Activated T-helper 2 cell treated with anti-CD3 and anti-CD28 coated beads, Interferon-gamma antibody, Interleukin-2, Interleukin-4, amounts not matched to agents 10 μg/mL and 5 μg/mL and 100 μg/mL, durations not matched to agents 14 hours and 24 hours and 36 hours (primary cell): ENCODE measurements at places on chromosomes 2 and 18. TPM values are rescaled to one million over a fixed set of nuclear protein-coding genes. Genes with fewer than 3 reads are reported as not detected.

DNA sequence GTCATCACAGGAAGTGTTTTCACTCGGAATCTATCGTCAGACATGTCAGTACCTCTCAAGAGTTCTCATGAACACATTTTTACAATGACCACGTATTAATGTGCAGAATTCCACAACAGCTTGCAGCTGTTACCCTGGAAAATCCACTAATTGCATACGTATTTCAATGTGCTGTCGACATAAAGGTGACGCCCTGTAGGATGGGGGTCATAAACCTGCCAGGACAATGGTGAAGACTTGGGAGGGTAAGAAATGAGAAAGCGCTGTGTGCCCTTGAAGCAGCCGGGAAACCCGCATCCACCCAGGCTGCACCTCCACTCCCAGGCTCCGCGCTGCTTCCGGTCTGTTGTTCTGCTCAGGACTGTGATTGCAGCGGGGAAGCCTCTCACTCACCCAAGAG, 14.0 kb downstream of the TMEM18 start:
- H3K27me3 ChIP-seq, result no peaks in the 10 kb centered on the region
- H3K4me1 ChIP-seq, result peaks cover 35% of the 10 kb centered on the region
- no peak overlapping the region for H3K27ac ChIP-seq
- H3K4me3 ChIP-seq, result no peak overlapping the region
- no peak for DNase-seq

DNA sequence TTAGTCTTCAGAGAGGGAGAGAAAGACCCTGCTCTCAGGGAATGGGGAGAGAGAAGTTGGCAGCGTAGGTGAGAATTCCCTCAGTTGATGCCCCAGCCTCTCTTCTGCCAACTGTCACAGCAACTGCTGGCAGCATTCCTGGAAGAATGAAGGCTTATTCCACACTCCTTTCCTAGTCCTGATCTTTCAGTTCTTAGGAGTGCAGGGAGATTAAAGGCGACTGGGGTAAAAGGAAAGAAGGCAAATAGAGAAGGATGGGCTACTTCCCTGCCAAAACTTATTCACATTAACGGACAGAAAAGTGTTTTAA, 65.9 kb upstream of the ACAA2 start:
- H3K4me3 ChIP-seq, result no peak overlapping the region
- no peak for DNase-seq
- no peaks in the 10 kb centered on the region for H3K36me3 ChIP-seq
- H3K27me3 ChIP-seq, result peaks cover 34% of the 10 kb centered on the region
- H3K4me1 ChIP-seq, result peaks cover 2% of the 10 kb centered on the region

GRCh38 chr18:70463085-70463484, 174.2 kb downstream of the SOCS6 start:
- no peaks in the 10 kb centered on the region for H3K36me3 ChIP-seq
- H3K4me1 ChIP-seq, result peaks cover 3% of the 10 kb centered on the region
- no peak overlapping the region for H3K4me3 ChIP-seq
- no peak overlapping the region for H3K27ac ChIP-seq
- DNase-seq, result no peak

DNA sequence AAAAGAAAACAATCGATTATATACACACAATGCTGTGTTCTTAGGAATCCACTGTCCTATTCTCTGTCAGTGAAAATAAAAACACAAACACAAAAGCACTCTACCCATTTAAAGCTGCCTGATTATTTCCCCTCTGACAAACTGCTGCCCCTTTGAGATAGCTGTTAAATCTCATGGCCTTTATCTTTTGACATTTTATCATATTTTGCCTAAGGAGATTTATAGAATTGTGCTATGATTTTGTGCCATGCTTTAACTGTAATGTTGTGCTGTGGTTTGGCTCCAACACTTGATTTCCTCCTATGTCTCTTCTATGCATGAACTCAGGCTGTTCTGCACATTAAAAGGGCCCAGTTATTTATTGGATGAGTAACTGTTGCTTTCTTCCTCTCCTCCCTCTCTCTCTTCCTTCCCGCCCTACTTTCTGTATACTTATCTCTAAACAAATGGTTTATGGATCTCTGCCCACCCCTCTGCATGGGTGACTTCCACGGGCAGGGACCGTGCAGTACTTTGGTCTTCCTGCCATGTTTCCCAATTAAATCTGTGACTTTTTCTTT, 1096.6 kb downstream of the TSN start:
- no peaks in the 10 kb centered on the region for H3K36me3 ChIP-seq
- no peak overlapping the region for H3K4me3 ChIP-seq
- no peak for DNase-seq

TUBA3E gene
- not detected in 2 replicates for total RNA-seq

GRCh38 chr18:54222922-54223567, 1.4 kb downstream of the MBD2 start:
- H3K4me3 ChIP-seq, result peak overlapping the region; percentile 98
- peak; percentile 16 for DNase-seq
- H3K27ac ChIP-seq, result peak overlapping the region; percentile 93

DNA sequence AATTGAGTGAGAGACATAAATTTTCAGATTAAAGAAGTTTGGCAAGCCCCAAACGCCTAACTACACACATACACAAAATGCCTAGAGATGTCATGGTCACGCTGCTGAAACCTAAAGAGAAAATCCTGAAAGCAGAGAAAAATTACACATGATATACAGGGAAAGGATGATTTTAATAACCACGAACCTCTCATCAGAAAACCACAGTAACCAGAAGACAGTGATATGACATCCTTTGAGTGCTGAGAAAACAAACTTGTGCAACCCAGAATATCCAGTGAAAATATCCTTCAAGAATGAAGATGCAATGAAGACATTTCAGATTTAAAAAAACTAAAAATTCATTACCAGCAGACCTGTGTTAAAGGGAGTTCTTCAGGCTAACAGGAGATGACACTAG, 122.4 kb upstream of the LMAN1 start:
- no peak overlapping the region for H3K4me3 ChIP-seq
- DNase-seq, result no peak
- H3K27ac ChIP-seq, result no peak overlapping the region
- no peaks in the 10 kb centered on the region for H3K4me1 ChIP-seq
- no peaks in the 10 kb centered on the region for H3K36me3 ChIP-seq
- H3K27me3 ChIP-seq, result peaks cover 2% of the 10 kb centered on the region
